ENCODE measurements at places on chromosomes 11 and 22. TPM values are rescaled to one million over a fixed set of nuclear protein-coding genes. Genes with fewer than 3 reads are reported as not detected.

GRCh38 chr11:66689661-66690590 lies 12.2 kb upstream of the RBM4B start:
- DNase-seq: no peak

- DNase-seq: no peak
Observed at GRCh38 chr11:74682731-74683278, 48.4 kb downstream of the CHRDL2 start.

Gene KRTAP5-8
- total RNA-seq: 0.82 TPM

Gene OR4B1
- total RNA-seq: not detected

Gene ESRRA
- 192 TPM for total RNA-seq
